CD4-positive, alpha-beta T cell treated with Interleukin-4 for 1 hour (primary cell): ENCODE measurements at places on chromosomes 12 and 14.

DNA sequence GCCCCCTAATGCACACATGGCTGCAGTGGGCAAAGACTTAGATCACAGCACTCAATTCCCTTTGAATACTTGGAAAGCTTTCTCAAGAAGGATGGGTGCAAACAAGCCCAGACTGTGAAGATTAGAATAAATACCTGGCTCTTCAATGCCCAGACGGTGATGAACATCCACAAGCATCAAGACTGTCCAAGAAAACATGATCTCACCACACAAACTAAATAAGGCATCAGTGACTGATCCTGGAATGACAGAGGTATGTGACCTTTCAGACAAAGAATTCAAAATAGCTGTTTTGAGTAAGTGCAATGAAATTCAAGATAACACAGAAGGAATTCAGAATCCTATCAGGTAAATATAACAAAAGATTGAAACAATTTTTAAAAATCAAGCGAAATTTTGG lies 43.8 kb upstream of the ZDHHC17 start:
- no peak for DNase-seq

DNA sequence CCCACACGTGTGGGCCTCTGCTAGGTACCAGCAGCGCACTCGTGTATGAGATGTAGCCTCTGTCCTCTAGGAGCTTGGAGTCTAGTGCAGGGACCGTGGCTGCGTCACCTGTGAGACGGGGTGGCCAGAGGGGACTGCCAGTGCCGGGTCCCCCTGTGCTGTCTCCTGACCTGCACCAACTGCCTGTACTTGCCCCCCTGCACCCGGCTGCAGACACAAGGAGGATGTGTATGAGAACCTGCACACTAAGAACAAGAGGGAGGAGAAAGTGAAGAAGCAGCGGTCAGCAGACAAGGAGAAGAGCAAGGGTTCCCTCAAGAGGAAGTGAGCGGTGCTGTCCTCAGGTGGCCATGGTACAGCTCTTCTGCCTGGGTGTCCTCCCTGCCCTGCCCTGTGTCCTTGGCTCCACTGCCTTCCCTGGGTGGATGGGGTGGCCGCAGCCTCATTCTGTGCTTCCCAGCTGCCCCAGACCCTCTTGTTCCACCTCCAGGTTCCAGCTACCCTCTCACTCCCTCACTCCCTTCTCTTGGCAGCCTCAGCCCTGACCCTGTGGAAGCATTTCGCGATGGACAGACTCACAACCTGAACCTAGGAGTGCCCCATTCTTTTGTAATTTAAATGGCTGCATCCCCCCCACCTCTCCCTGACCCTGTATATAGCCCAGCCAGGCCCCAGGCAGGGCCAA lies 9.6 kb downstream of the PTPN6 start:
- DNase-seq = peak; percentile 57

- no peak for DNase-seq
Measured at GRCh38 chr12:107108995-107109508, 15.7 kb upstream of the CRY1 start.

- DNase-seq = no peak
Measured at GRCh38 chr14:79706382-79706781, 504.9 kb downstream of the DIO2 start.

GRCh38 chr12:104468371-104468770 lies 11.6 kb downstream of the CHST11 start:
- no peak for DNase-seq

DNA sequence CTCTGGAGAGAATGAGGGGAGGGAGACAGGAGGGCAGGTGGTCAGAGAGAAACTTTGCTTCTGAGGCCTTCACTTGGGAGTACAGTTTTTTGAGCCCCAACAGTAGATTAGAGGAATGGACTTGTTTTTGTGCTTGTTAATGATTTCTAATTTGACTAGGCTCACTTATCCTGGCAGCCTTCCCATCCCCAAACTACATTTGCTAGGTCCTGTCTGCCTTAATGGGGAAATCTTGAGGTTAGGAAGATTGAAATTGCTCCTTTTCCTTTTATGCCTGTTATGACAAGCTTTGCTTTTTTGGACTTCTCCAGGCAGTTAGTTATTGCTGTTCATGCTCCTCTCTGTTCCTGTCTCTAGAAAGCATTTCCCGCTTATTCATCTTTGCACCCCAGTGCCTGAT lies 37.7 kb downstream of the SYNE2 start:
- no peak for DNase-seq

DNA sequence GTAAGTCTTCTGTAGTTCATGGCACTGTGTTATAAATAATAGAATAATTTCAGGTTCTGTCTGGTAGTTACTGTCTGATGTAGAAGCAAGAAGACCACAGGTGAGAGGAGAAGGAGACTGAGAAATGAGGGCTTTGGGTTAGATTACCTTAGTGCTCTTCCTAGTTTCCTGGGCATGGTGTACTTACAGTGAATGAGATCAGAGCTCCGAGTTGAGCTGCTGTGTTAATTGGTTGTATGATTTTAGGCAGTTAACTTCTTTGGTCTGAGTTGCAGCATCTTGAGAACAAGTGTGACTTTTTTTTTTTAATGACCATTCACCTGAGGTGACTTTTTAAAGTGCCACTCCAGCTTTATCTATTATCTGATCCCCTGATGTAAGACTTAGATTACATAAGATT lies 41.5 kb downstream of the WDR20 start:
- no peak for DNase-seq

GRCh38 chr14:92373336-92373735 lies 50.4 kb downstream of the SLC24A4 start:
- no peak for DNase-seq

DNA sequence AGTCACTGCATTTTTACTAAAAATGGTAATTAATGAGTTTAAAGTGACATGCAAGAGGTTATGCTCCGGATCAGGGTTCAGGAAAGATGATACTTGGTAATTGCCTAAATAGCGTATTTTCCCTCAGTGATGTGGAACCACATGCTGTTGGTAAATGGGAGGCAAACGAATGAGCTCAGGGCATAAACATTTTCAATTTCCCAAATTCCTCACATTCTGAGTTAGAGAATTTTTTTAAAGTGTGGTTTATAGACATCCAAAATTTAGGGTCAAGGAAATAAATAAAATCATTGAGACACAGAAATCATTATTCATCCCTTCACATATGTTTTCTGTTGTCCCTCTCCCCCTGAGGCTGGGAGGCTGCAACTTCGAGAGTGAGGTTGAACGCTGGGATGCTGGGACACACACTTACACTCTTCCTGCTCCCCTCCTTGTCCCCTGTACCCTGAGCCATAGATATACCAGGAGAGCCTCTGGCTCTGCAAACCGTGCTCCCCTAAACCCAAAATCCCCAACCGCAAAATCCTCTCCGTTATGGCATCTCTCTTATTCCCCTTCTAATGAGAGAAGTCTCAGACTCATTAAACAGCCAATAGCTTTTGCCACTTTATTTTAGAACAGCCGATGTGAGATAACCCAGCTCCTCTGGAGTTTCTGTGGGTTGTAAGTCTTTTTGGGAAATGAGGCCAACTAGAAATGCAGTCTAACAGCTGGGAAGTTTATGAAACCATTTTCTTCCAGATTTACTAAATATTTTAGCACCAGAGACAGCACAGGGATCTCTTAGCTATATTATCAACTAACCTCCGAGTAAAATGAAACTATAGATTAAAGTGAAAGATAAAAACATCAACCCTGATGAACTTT lies 21.4 kb upstream of the ADGRD1 start:
- no peak for DNase-seq

- DNase-seq = no peak
Measured at GRCh38 chr12:122063694-122064024, 14.9 kb upstream of the MLXIP start.

- no peak for DNase-seq
Measured at GRCh38 chr12:123859035-123859434, 96.9 kb downstream of the DNAH10 start.
